ENCODE measurements at places on chromosomes 6 and 20. TPM values are rescaled to one million over a fixed set of nuclear protein-coding genes. Genes with fewer than 3 reads are reported as not detected.

- no peak for DNase-seq
Measured at GRCh38 chr20:61694682-61695081, 371.0 kb downstream of the TAF4 start.

GRCh38 chr20:41524980-41525613, 93.1 kb downstream of the CHD6 start:
- no peak for DNase-seq

DNA sequence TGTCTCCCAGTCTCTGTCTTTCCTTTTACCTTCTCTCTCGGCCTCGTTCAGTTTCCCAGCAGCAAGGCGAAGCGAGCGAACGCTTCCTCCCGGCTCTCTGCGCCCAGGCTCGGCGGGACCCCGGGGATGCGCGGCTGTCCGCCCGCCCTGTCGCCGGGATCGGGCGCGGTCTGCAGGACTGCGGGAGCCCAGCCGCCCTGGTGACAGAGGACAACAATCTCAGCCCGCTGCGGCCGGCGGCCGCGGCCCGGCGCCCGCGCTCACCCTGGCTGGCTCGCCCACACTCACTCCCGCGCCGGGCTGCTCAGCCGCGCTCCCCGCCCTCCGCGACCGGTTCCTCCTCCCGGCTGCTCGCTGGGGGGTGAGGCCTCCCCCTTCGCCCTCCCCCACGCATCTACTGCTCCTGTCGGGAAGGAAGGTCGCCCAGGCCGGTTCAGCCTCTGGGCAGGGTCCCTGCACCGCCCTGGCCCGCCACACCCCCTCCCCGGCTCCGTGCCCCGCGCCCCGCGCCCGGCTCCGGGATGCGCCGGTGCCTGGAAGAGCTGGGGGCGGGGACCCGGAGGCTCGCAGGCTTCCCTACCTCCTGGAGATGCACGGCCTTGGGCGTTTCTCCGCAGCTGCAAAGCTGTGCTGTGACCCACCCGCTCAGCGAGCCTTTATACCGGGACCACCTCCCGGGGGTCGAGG, 410 bp downstream of the SYNE1 start:
- peak; percentile 79 for DNase-seq

DNA sequence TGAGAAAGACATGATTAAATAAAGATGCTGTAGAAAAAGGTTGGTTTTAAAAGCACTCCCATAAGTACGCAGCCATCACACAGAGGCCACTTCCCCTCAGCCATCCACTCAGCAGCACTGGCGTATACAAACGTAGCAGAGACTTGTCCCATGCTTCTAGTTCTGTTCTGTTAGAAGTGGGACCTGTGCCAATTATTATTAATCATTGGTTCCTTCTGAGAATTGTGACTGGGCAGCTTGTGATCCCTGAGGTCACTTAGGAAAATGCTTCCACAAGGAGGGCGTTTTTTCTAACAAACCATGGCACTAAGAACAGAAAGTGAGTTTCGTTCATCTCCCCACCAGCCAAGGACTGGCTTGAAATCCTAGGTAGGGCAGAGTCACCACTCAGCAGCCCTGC, 53.9 kb downstream of the FAM120B start:
- DNase-seq: no peak

DNA sequence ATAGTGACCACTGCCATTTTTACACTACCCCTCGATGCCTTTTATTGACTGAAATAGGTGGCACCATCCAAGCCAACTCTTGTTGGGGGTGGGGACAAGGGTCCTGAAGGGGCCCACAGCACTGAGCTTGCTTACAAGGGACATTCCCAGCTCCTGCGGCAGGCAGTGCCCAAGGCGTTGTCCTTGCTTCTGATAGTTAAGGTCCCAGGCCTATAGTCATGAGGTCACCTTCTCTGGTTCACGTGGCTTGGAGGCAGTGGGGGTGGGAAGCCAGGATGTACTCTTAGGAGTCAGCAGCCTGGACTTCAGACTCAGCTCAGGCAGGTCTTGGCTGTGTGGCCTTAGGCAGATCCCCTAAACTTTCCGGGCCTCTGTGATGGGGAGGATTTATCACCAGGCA, 48.6 kb downstream of the TOX2 start:
- peak; percentile 44 for DNase-seq

GRCh38 chr6:5855787-5856470, 150.8 kb downstream of the NRN1 start:
- DNase-seq: no peak

Gene CLVS2
- total RNA-seq: 38.9 TPM

Gene SIRPG
- not detected for total RNA-seq
